ENCODE measurements at places on chromosomes 2 and 18.

DNA sequence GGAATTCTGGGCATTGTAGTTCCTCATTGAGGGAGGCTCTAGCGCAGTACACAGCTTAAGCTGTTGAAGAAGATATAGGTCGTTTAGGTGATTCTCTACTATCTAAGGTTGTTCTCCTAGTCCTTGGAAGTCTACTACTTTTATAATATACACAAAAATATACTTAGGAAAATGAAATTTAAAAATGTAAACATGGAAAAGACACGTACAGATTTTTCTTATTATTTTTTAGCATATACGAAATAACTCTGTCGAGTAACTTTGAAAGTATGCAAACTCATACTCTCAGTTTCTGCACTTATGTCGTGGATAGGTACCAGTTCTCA is 272 bp upstream of the FASTKD1 start:
- no peak for DNase-seq

GRCh38 chr2:134142903-134143302 is 111.0 kb upstream of the MGAT5 start:
- DNase-seq, result no peak

DNA sequence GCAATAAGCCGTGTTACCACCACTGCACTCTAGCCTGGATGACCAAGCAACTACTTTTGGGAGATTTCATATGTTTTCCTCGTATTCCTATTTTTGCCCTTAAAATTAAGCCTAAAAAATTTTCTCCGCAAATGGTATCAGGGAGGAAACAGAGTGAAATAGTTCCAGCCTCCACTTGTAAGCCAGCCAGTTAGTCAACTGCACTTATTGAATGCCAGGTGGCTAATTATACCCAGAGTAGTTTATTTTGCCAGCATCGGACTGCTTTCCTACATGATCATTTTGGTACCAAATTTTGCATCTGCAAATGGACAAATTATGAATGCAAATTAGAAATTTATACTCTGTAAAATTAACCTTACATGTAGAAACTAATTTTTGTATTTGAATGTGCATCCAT is 90.2 kb upstream of the ARHGAP28 start:
- DNase-seq, result no peak

GRCh38 chr2:45237850-45238542 is 228.7 kb upstream of the SIX2 start:
- no peak for DNase-seq

GRCh38 chr18:21636769-21637168 is 24.7 kb downstream of the SNRPD1 start:
- DNase-seq, result no peak

DNA sequence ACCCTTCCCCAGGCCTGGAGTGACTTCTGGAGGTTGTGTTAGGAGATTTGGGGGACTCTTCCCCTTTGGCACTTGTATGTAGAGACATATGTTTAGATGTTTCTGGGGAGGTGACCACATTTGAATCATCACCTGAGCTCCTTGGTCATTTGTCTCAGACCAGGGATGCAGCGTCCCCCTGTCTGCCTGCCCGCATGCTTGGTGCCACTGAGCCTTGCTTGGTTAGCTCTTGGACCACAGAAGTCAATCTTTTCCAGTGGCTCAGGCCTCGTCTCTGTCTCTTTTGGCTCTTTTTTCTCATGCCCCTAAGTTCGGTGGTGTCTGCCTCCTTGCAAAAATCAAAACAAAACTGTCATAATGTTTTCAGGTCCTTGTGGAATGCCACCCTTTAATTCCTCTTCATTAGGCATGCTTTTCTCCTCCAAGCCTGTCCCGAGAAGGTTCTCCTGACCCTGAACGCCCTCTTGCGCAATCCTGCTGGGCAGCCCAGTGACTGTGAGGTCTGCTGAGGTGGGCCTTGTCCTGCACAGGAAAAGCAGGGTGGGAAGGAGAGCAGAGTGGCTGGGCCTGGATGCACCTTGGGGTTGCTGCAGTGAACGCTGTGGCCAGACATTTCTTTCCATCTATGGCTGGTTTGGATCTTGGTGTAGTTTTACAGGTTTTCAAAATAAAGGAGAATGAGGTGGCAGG is 24.9 kb downstream of the GLI2 start:
- no peak for DNase-seq

- DNase-seq, result no peak
Observed at GRCh38 chr2:25808006-25808383, 70.3 kb downstream of the ASXL2 start.

GRCh38 chr18:26383454-26384270 is 157.4 kb downstream of the TAF4B start:
- DNase-seq, result peak; percentile 51

- DNase-seq, result no peak
Observed at GRCh38 chr2:211664321-211664720, 874.3 kb downstream of the ERBB4 start.

- no peak for DNase-seq
Observed at GRCh38 chr2:174121175-174121574, 127.2 kb downstream of the OLA1 start.

DNA sequence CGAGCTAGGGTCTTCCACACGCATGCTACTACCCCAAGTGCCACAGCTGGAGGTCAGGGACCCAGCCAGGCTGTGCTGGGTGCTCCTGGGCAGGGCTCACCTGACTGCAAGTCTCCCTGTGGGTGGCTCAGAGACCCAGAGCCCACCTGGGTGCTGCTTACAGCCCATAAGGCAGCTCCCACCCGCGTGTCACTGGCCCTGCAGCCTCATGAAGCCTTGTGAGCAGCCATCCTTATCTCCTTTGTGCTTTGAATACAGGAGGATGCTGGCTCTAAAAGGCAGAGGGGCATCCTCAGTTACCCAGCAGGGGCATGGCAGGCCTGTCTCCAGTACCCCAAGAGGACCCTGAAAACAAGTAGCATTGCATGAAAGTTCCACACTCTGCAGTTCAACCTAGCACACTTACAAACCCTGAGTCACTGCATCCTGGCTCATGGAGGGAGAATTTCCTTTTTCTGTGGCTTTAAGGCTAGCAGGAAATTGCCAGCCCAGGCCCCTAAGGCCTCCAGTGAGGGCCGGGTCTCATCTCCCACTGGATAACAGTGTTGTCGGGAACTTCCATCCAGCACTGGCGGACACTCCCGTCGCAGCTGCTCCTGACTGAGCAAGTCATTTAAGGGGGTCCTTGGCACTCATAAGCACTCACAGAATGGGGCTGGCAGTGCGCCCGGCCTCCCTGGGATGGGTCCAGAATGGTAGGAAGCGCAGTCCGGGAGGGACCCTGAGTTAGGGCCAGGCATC is 137.1 kb downstream of the RPIA start:
- DNase-seq, result no peak

- peak; percentile 48 for DNase-seq
Observed at GRCh38 chr2:190069936-190070696, 7.6 kb upstream of the MSTN start.

GRCh38 chr2:84126530-84126929 is 332.6 kb downstream of the SUCLG1 start:
- DNase-seq, result no peak

GRCh38 chr2:216606551-216607276 is 26.5 kb upstream of the IGFBP2 start:
- DNase-seq, result no peak

- DNase-seq, result no peak
Observed at GRCh38 chr2:118661179-118661578, 186.3 kb downstream of the EN1 start.

- DNase-seq, result no peak
Observed at GRCh38 chr2:193988784-193989183, 1668.2 kb upstream of the SLC39A10 start.

GRCh38 chr2:43314299-43314927 is 88.0 kb upstream of the ZFP36L2 start:
- no peak for DNase-seq

- no peak for DNase-seq
Observed at GRCh38 chr18:77360315-77361190, 110.9 kb downstream of the GALR1 start.

- DNase-seq, result no peak
Observed at GRCh38 chr18:48943736-48944527, 6.8 kb downstream of the SMAD7 start.

DNA sequence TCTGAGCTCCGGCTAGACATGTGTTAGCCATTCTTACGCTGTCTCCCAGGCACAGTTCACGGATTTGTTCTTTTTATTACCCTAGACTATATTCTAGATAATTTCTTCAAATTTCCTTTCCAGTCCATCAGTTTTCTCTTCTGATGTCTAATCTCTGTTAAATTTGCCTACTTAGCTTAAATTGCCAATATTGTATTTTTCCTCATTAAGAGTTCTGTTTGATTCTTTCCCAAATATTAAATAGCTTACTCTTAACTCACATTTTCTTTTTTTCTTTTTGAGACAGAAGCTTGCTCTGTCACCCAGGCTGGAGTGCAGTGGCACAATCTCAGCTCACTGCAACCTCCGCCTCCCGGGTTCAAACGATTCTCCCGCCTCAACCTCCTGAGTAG is 21.2 kb downstream of the CROCC2 start:
- no peak for DNase-seq

- no peak for DNase-seq
Observed at GRCh38 chr2:36565712-36566111, 32.3 kb downstream of the FEZ2 start.

GRCh38 chr2:69217333-69218080 is 169.5 kb downstream of the GFPT1 start:
- DNase-seq, result peak; percentile 52

- no peak for DNase-seq
Observed at GRCh38 chr18:22998344-22998743, 65.2 kb downstream of the RBBP8 start.

GRCh38 chr2:141523199-141523598 is 607.6 kb downstream of the LRP1B start:
- no peak for DNase-seq

DNA sequence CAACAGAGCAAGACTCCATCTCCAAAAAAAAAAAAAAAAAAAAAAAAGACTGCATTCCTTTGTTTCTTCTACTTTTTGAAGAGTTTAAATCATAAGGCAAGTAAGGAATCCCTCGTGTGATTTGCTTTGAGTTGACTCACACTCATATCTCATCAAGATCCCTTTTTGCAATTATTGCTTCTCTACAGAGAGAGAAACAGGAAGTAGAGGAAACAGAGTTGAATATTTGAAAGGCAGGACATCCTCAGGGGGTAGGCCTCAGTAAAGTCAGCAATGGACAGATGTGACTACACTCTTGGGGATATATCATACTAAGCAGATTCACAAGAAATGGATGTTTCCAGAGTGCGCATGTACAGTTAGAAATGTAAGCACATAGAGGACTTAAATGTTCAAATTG is 11.2 kb upstream of the EFR3B start:
- no peak for DNase-seq

DNA sequence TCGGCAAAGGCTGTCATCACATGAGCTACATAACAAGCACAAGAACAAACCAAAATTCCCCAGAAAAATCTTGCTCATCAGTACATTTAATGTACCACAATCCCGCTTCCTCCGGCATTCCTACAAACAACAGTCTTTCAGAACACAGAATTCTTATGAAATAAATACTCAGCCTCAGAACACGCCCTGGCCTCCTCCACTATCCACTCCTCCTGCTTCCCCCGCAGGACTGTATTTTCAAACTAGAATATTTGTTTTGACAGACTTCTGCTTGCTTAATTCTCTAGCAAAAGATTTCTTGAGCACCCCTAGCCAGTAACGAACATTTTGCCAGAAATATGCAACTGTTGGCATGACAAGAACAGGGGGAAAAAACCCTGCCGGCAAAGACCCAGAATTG is 131.2 kb downstream of the THADA start:
- no peak for DNase-seq

GRCh38 chr2:174787487-174788205 is 23.4 kb upstream of the CHRNA1 start:
- DNase-seq, result no peak

DNA sequence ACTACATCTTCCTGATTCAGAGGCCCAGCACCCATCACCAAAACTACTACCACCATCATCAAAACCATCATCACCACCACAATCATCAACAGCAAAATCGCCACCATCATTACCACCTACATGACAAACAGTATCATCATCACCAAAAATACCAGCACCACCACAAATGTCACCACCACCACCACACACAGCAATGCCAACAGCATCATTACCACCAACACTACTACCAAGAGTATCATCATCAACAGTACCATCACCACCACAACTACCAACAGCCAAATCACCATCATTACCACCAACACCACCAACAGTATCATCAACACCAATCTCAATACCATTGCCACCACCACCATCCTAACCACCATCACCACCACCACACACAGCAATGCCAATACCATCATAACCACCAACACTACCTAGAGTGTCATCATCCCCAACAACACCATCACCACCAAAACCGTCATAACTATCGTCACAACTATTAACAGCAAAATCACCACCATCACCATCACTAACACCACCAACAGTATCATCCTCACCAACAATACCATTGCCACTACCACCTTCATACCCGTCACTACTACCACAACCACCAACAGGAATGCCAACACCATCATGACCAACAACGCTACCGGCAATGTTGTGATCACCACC is 64.6 kb upstream of the TEX51 start:
- DNase-seq, result no peak
